ENCODE measurements at places on chromosomes 3 and 15.

- no peak overlapping the region for H3K4me3 ChIP-seq
- H3K36me3 ChIP-seq, result no peaks in the 10 kb centered on the region
- H3K4me1 ChIP-seq, result peaks cover 5% of the 10 kb centered on the region
- H3K27ac ChIP-seq, result no peak overlapping the region
- H3K27me3 ChIP-seq, result peaks cover 37% of the 10 kb centered on the region
Observed at GRCh38 chr3:141055136-141055535, 4.0 kb downstream of the SPSB4 start.

DNA sequence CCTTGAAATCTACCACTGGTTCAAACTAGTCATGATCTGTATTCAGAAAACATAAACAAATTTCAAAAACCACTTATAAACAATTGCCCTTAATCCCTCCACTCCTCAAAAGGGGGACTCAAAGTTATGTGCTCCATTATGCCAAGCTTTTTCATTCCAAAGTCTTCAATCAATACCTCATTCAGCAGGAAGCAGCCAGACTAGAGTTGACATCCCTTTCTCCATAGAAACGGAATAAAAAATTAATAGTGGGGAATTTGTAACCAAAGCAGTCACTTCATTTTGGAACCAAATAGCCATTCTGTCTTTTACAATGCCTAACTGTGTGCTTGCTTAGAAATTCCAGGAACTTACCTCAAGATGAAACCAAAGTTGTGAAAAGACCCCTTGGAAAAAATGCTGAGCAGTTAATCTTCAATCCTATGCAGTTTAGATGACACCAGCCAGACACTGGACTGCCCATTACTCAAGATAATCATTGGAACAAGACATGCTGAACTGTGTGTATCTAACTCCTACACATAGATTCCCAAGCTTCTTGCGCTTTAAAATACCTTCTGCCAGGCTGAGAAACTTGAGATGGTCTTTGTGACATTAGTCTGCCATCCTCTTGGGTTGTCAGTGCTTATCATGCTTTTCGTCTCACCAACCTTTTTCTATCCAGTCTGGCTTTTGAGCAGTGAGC lies 406.2 kb downstream of the PLOD2 start:
- H3K27me3 ChIP-seq, result no peaks in the 10 kb centered on the region
- H3K4me3 ChIP-seq, result no peak overlapping the region
- H3K36me3 ChIP-seq, result no peaks in the 10 kb centered on the region
- no peaks in the 10 kb centered on the region for H3K4me1 ChIP-seq

- peak overlapping the region; percentile 42 for H3K4me3 ChIP-seq
- H3K4me1 ChIP-seq, result peaks cover 4% of the 10 kb centered on the region
- peaks cover 25% of the 10 kb centered on the region for H3K27me3 ChIP-seq
- no peak for ATAC-seq
Observed at GRCh38 chr15:40250771-40251483, 12.1 kb downstream of the PAK6 start.

DNA sequence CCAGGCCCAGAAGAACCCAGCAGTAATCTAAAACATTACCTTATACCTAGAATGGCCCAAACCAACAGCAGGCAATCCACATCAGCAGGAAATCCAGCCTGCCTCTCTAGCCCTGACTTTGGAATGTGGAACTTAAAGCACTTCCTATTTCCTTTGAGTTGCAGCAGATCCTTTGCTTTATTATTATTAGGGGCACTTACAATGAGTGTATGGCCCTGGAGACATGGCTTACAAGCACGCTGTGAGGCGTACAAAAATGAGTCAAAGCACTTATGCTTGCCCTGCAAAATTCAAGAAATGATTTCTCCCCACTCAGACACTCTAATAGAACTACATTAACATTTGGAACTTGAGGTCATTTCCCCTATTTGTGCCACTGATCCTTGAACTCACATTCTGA lies 9.5 kb upstream of the KNSTRN start:
- ATAC-seq, result no peak
- no peaks in the 10 kb centered on the region for H3K36me3 ChIP-seq
- no peak overlapping the region for H3K4me3 ChIP-seq
- H3K27me3 ChIP-seq, result no peaks in the 10 kb centered on the region
- no peak overlapping the region for H3K27ac ChIP-seq

DNA sequence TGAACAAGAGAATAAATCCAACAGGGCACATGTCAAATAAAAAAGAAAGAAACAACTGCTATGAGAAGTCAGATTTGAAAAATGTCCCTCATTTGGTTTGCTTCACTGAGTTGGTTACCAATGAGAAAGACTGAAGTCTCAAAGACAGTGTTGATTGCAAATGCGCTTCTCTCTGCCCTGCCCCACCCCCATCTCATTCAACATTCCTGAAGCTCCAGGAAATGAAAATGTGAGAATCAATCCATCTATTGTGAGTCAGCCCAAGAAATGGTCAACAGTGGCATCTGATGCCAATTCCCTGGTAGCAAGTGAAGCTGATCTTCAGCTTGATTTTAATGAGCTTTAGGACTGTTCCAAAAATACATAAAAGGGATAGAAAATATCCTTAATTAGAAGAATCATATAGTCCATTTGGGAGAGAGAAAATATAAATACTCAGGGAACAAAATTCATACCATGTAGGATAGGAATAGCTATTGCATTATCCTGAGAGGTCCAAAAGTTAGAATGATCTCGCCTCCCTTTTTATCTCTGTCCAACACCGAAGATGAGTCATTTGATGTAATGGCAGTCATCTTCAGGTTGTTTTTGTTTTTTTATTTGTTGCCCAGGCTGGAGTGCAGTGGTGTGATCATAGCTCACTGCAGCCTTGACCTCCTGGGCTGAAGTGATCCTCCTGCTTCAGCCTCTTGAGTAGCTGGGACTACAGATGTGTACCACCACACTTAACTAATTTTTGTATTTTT lies 200.3 kb upstream of the UMPS start:
- no peaks in the 10 kb centered on the region for H3K4me1 ChIP-seq
- H3K27ac ChIP-seq, result no peak overlapping the region
- ATAC-seq, result no peak
- H3K4me3 ChIP-seq, result no peak overlapping the region

All from activated T-helper 17 cell treated with anti-CD3 and anti-CD28 coated beads, Interleukin-2, amount 50 U/mL, for 72 hours (primary cell).